Activated T-cell treated with anti-CD3 and anti-CD28 coated beads, Interleukin-2, amount 50 U/mL, for 4 hours (primary cell): ENCODE measurements at places on chromosomes 1 and 21. TPM values are rescaled to one million over a fixed set of nuclear protein-coding genes. Genes with fewer than 3 reads are reported as not detected.

DNA sequence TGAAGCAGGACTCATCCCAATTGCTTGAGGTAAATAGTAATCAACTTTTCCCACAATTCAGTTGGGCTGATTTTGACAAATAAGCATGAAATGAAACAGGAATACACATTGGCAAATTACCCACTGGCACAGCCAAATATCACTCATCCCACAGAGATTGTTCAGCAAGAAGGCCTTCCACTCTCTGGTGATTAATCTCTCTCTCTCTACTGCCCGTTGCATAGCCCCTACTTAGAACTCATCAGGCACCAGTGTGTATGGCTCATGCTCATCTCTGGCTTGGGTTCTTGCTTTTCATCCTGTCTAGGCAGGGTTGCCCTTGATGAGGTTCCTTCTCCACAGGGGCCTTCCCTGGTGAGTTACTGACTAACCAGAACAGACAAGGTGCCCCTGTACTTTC, 1.1 kb downstream of the BSDC1 start:
- DNase-seq, result no peak

Gene CSRP1
- total RNA-seq, result 54.3 TPM

DNA sequence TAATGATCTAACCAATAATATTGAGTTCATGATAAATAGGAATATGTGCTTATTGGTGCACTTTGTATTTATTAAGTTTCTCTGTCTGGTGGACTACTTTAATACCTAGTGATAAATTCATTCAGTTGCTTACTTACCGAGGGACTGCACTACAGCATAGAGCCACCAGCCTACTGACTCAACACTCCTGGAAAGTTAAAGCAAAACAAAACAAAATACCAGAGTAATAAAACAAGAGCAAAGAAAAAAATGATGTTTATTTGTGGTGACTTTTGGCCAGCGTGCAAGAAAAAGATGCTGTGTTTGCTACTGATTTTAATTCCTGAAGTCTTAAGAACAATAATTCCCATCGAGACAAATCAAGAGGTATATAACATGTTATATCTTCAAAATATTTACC, 586.3 kb downstream of the PLA2G4A start:
- DNase-seq, result no peak

GRCh38 chr1:89833183-89834082, 12.6 kb downstream of the LRRC8D start:
- DNase-seq, result no peak

Gene RHOU
- 1.6 TPM for total RNA-seq

GRCh38 chr1:37473431-37474045, 842 bp upstream of the ZC3H12A start:
- DNase-seq, result no peak
